ENCODE measurements at places on chromosomes 11 and 22. TPM values are rescaled to one million over a fixed set of nuclear protein-coding genes. Genes with fewer than 3 reads are reported as not detected.

- peak; percentile 60 for DNase-seq
- peak overlapping the region; percentile 78 for H3K27ac ChIP-seq
- H3K36me3 ChIP-seq: peaks cover 26% of the 10 kb centered on the region
- peaks cover 20% of the 10 kb centered on the region for H3K4me1 ChIP-seq
Observed at GRCh38 chr22:23751441-23751996, 607 bp upstream of the ZNF70 start.

DNA sequence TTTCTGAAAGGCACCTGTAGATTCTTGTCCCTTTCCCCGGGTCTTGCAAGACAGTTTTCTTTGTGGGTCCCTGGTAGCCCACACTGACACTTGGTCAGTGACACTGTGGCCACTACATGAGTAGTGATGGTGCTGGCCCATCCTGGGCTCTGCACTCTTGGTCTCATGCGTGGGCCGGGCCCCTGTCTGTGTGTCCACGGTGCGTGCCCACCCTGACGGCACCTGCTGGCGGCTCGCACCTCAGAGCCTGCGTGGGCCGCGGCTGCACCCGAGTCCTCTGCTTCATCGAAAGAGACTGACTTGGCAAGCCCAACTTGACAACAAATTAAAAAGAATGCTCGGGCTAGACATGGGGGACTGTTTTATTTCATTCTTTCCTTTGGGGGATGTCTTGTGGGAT lies 37.5 kb downstream of the ADAMTS15 start:
- no peaks in the 10 kb centered on the region for H3K4me1 ChIP-seq
- no peaks in the 10 kb centered on the region for H3K36me3 ChIP-seq
- no peak overlapping the region for H3K4me3 ChIP-seq
- H3K27ac ChIP-seq: no peak overlapping the region
- H3K27me3 ChIP-seq: no peaks in the 10 kb centered on the region
- DNase-seq: no peak

DNA sequence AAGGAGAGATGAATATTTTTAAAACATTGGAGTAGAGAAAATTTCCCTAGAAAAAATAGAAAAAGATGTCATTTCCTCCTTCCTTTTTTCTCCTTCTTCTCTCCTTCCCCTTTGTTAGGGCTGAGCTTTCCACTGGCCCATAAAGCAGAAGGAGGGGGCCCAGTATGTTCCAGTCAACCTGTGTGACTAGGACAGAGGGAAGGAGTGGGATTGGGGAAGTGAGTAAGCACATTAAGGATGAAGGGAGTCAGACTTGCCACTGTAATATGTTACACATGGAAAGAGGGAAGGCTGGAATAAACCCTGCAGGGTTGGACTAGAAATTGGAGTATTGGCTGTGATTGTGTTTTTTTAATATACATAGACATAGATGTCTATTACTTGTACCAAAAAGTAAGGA lies 20.1 kb upstream of the SPINDOC start:
- no peak overlapping the region for H3K4me3 ChIP-seq
- no peak for DNase-seq
- H3K27me3 ChIP-seq: no peaks in the 10 kb centered on the region
- H3K27ac ChIP-seq: no peak overlapping the region
- H3K4me1 ChIP-seq: no peaks in the 10 kb centered on the region
- H3K36me3 ChIP-seq: no peaks in the 10 kb centered on the region

- no peak for DNase-seq
- H3K27me3 ChIP-seq: no peaks in the 10 kb centered on the region
- H3K4me1 ChIP-seq: no peaks in the 10 kb centered on the region
- peaks cover 18% of the 10 kb centered on the region for H3K36me3 ChIP-seq
Observed at GRCh38 chr11:882596-882995, 28.0 kb downstream of the CHID1 start.

GRCh38 chr11:14359501-14360031 lies 583 bp upstream of the RRAS2 start:
- H3K4me1 ChIP-seq: peaks cover 9% of the 10 kb centered on the region
- H3K27ac ChIP-seq: no peak overlapping the region
- DNase-seq: no peak
- peak overlapping the region; percentile 99 for H3K4me3 ChIP-seq

DNA sequence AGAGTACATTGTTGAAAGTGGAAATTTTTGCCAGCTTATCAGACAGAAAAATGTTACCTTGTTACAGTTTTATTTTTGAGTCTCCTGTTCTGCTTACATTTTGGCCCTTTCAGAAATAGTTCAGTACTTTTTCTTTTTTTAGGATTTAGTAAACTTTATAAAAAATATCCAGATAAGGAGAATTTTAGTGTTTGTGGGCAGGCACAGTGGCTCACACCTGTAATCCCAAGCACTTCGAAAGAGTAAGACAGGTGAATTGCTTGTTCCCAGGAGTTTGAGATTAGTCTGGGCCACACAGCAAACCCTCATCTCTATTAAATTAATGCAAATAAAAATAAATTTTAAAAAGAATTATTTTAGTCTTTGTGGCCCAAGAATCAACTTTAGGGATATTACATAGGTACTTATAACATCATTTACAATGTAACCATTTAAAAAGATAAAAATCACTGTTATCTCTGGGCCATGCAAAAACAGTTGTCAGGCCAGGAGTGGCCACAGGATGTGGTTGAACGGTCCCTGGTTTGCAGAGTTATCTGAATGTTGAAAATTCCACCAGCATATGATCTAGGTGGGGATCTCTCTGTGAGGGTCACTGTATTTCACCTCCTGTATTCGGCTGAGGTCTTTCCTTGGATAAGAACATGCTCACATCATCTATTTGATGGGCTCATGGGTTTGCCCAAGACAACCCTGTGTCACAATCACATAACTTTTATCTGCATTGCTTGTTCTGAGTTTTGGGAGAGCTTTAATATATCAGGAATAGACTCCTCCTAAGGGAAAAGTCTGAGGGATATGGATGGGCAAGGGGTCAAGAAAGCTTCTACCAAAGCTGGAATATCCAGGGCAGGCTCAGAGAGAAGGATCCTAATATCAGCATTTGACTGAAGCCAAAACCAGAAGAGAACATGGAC lies 91.5 kb downstream of the GGTLC2 start:
- peaks cover 53% of the 10 kb centered on the region for H3K27me3 ChIP-seq
- no peaks in the 10 kb centered on the region for H3K36me3 ChIP-seq
- H3K4me1 ChIP-seq: no peaks in the 10 kb centered on the region
- no peak overlapping the region for H3K4me3 ChIP-seq
- no peak for DNase-seq
- H3K27ac ChIP-seq: no peak overlapping the region

GRCh38 chr11:66974724-66975404 lies at the start of gene C11orf86:
TSS of gene C11orf86 (plus strand) at chr11:66975304. CDS start at chr11:66975363, 59 bp downstream.
- H3K4me1 ChIP-seq: peaks cover 41% of the 10 kb centered on the region
- no peak for DNase-seq
- H3K36me3 ChIP-seq: peaks cover 5% of the 10 kb centered on the region
- no peak within 1 kb of the TSS for H3K27ac ChIP-seq
- no peaks in the 10 kb centered on the region for H3K27me3 ChIP-seq

DNA sequence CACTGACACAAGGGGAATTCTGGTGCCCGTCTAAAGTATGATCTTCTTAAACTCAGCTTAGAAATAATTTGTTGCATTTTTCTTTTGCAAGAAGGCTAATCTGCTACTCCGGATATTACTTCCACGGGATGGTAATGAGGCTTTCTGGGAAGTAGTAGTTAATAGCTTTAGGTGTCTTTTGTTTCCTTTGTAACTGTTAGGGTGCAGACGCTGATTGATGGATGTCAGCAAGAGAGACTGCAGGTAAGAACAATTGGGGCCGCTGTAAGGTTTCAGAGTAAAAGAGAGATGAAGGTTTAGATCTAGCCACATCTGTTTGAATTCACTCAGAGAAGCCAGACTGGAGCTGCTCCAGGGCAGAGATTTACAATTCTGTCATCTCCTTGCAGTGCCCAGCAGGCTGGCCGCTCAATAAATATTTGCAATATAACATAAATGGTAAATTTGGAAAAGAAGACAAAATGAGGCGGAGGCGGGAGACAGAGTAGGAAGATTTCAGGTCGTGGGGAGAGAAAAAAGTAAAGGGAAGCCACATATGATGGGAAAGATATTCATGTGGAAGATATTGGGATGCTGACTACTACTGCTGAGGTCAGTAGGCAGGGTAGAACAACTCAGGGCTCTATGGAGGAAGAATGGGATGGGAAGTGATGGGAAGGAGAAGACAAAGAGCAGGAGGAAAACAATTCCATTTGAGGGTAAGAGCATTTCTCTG lies 320.5 kb downstream of the AASDHPPT start:
- H3K4me1 ChIP-seq: peaks cover 12% of the 10 kb centered on the region
- no peak overlapping the region for H3K4me3 ChIP-seq
- no peaks in the 10 kb centered on the region for H3K36me3 ChIP-seq
- no peak for DNase-seq
- no peak overlapping the region for H3K27ac ChIP-seq
- H3K27me3 ChIP-seq: no peaks in the 10 kb centered on the region

DNA sequence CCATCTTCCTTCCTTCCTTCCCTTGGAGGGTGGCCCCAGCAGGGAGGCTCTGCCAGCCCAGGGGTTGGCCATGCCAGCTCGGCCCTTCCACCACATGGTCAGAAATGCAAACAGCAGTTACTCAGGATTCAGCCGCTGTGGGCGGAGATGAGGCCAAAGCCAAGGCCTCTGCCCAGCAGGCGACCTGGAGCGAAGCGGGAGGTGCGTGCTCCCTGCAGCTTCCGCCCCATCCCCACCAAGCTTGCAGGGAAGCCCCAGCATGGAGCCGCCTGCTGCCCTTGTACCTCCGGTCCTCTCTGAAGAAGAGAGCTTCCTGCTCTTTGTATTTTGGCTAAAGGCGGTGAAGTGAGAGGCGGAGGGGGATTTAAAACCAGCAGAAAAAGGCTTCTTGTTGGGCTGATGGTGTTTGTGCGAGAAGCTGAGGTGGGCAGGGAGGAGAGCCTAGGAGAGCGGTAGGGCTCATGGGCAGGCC lies 50.4 kb downstream of the ANO1 start:
- H3K36me3 ChIP-seq: no peaks in the 10 kb centered on the region
- no peak overlapping the region for H3K4me3 ChIP-seq
- H3K27me3 ChIP-seq: no peaks in the 10 kb centered on the region
- DNase-seq: peak; percentile 48
- no peaks in the 10 kb centered on the region for H3K4me1 ChIP-seq

DNA sequence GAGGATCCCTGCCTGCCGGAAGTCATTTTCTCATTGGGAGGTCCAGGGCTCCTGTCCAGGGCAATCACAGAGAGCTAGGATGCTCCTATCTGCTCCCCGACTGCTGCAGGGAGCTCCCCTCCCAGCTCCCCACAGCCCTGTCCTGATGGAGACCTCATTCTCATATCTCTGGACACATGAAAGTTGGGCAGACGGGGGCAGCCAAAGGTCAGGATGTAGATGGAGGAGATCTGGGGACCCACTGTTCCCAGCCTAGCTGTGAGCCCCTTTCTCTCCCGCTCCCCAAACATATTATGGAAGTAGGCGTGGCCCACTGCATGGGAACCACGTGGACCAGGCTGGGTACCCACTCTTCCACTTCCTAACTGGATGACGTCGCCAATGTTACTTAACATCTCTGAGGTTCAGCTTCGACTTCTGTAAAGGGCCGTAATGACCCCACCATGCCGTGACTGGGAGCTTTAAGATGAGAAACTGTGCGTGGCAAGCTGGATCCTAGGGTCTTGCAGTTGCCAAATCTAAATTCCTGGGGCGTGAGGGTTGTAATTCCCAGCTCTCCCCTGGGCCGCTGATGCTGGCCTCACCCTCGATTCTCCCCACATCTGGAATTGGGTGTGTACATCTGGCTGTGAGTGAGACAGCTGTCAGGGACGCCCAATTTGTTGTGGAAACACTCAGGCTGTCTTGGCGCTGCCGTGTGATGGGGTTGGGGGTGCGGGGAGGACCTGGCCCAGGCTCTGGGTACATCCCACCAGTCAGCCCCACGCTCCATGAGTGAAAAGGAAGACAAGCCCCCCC lies 1.8 kb downstream of the CDC42EP2 start:
- peaks cover 73% of the 10 kb centered on the region for H3K36me3 ChIP-seq
- H3K27ac ChIP-seq: peak overlapping the region; percentile 89
- H3K27me3 ChIP-seq: no peaks in the 10 kb centered on the region
- peaks cover 35% of the 10 kb centered on the region for H3K4me1 ChIP-seq

DNA sequence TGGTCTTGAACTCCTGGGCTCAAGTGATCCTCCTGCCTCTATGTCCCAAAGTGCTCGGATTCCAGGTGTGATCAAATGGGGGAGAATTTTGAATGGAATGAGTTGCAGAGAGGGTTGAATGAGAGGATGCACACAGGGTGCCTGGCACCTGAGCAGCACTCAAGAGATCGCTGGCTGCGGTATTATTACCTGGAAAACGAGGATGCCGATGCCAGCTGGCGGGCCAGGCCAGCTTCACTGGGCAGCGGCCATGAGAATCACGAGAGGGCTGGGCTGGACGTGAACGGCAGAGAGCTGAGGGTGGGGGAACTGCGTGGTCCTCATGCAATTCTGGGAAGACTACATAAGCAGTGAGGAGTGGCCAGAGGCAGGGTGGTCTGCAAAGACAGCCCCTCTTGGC lies 2.9 kb downstream of the MGAT3 start:
- peaks cover 53% of the 10 kb centered on the region for H3K27me3 ChIP-seq
- H3K36me3 ChIP-seq: peaks cover 4% of the 10 kb centered on the region
- no peak overlapping the region for H3K4me3 ChIP-seq

GRCh38 chr22:19059481-19060278 lies 62.5 kb downstream of the DGCR2 start:
- H3K4me3 ChIP-seq: no peak overlapping the region
- H3K27ac ChIP-seq: no peak overlapping the region
- no peak for DNase-seq
- H3K36me3 ChIP-seq: peaks cover 18% of the 10 kb centered on the region
- H3K4me1 ChIP-seq: no peaks in the 10 kb centered on the region
- H3K27me3 ChIP-seq: no peaks in the 10 kb centered on the region

GRCh38 chr11:34886609-34887008 lies 29.6 kb downstream of the APIP start:
- peaks cover 20% of the 10 kb centered on the region for H3K4me1 ChIP-seq
- H3K4me3 ChIP-seq: no peak overlapping the region
- H3K27ac ChIP-seq: peak overlapping the region; percentile 9
- DNase-seq: no peak

- peak overlapping the region; percentile 78 for H3K4me3 ChIP-seq
- no peaks in the 10 kb centered on the region for H3K27me3 ChIP-seq
- H3K36me3 ChIP-seq: peaks cover 27% of the 10 kb centered on the region
- H3K27ac ChIP-seq: peak overlapping the region; percentile 66
- no peaks in the 10 kb centered on the region for H3K4me1 ChIP-seq
- DNase-seq: peak; percentile 55
Observed at GRCh38 chr11:119727523-119728151, 1.4 kb downstream of the NECTIN1 start.

GRCh38 chr11:122189229-122189628 lies 73.2 kb upstream of the BLID start:
- no peak overlapping the region for H3K4me3 ChIP-seq
- H3K27ac ChIP-seq: no peak overlapping the region
- H3K4me1 ChIP-seq: peaks cover 10% of the 10 kb centered on the region
- H3K27me3 ChIP-seq: no peaks in the 10 kb centered on the region
- peak; percentile 3 for DNase-seq

TSG101 gene
- total RNA-seq: 57.5 TPM

SYT13 gene
- 36.8 TPM for total RNA-seq

SERPINH1 gene
- total RNA-seq: 58.8 TPM

RIMBP3B gene
- total RNA-seq: 0.17 TPM

MPEG1 gene
- total RNA-seq: not detected

OR52E8 gene
- not detected for total RNA-seq

FAM111B gene
- total RNA-seq: 35.5 TPM

SERPING1 gene
- 61.8 TPM for total RNA-seq

MS4A12 gene
- total RNA-seq: not detected

CD6 gene
- total RNA-seq: 0.34 TPM

IL17REL gene
- total RNA-seq: not detected

ROBO4 gene
- not detected for total RNA-seq

CLP1 gene
- total RNA-seq: 15.2 TPM

KCTD14 gene
- 13.2 TPM for total RNA-seq

ZNF280B gene
- 4.6 TPM for total RNA-seq
